Epithelial cell of esophagus (primary cell): ENCODE measurements at places on chromosomes 12 and 14.

GRCh38 chr14:74085828-74086227, 1.1 kb downstream of the LIN52 start:
- DNase-seq: no peak

- peak; percentile 85 for DNase-seq
Observed at GRCh38 chr12:10027721-10028120, 2.8 kb upstream of the CLEC9A start.

DNA sequence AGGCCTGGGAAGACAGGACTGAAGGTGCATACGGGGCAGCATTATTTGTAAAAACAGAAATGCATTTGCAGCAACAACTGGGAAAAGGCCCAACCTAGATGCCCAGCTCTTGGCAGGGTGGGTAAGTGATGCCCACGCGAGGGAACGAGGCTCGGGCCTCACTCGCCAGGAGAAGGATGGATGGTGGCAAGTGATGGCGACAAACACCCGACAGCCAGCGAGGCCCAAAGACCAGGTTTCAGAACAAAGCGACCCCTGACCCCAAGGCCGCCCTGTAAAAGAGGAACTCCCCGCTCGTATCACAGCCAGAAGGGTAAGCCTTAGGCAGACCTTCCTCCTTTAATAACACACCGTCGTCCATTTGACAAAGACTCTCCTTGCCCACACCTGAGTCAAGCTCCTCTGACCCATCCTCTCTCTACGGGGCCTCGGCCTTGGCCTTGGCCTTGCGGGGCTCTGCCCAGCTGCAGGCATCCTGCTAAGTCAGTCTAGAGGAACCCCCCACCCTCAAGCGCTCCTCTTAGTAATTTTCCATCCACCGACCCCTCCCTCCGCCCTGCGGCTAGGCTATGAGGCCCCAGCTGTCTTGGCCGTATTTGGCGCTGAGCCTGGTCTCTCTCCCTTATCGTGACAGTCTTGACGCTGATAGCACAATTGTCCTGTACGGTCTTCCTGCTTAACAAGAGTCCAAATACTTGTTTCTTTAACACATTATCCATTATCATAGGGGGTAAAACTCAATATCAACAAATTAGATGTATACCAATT, 80.2 kb downstream of the NCOR2 start:
- no peak for DNase-seq

DNA sequence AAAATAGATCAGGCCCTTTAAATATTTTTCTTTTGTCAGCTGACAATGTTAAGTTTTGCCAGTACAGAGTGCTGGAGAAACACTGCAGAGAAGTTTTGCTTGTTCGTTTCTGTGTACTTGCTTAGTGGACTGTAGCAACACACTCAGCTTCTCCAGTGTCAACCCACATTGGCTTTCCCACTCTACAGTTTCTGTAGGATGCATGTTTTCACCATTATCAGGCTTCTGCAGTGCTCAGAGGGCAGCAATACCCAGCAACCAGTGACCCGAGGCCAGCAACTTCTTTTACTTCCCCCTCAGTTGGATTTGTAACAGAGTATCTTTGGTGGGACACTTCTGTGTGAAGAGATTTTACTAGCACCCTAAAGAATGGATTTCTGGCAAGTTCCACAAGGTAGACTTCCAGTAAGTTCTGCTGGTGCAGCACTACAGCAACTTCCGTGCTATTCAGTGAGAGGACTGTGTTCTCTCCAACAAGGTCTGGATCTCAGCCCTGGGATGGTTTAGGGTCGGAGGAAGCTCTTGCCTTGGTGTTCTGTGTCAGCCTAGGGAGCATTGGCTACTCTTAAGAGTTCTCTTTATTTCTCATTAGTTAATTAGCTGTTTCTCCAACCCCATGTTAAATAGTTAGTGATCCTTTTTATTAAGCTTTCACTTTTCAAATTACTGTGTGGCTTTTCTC, 70.4 kb downstream of the FUT8 start:
- DNase-seq: no peak

DNA sequence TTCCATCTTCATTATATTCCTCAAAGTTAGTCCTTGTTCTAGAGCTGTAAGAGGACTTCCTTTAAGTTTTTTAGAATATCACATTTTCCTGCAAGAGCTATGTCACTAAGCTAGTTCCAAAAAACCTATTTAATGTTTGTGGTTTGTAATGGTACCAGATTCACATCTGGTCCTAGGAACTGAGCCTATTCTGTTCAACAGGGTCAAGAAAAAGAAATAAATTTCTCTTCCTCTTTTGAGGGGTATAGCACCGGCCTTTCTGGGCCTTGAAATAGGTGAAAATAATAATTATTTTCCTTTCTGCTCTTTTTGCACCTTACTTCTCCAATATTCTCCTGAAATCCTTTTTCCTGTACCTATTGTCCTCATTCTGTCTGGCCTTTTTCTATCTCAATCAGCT, 3.6 kb upstream of the STXBP6 start:
- no peak for DNase-seq

- DNase-seq: peak; percentile 35
Observed at GRCh38 chr12:112294793-112295192, 87.4 kb downstream of the HECTD4 start.

GRCh38 chr14:56172571-56172971, 54.4 kb downstream of the PELI2 start:
- peak; percentile 57 for DNase-seq

DNA sequence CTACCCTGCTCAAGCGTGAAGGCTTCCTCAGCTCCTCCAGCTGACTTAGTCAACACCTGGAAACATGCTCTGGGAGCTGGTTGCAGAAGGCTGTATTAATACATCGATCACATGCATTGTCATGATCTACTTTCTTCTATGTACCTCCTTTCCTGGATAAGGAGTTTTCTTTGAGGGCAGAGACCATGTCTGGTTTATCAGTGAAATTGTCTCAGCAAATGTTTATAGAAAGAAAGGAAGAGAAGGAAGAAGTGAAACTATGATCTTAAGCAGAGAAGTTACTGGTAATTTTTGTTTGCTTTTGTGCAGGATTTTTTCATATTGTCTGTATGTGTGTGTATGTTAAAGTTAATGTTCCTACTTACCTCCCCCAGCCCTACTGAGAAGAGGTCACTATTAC, 4.5 kb downstream of the DYRK4 start:
- no peak for DNase-seq

GRCh38 chr12:13454991-13455777, 258.7 kb downstream of the EMP1 start:
- no peak for DNase-seq

- DNase-seq: peak; percentile 76
Observed at GRCh38 chr14:60532442-60532841, 23.5 kb downstream of the SIX6 start.

DNA sequence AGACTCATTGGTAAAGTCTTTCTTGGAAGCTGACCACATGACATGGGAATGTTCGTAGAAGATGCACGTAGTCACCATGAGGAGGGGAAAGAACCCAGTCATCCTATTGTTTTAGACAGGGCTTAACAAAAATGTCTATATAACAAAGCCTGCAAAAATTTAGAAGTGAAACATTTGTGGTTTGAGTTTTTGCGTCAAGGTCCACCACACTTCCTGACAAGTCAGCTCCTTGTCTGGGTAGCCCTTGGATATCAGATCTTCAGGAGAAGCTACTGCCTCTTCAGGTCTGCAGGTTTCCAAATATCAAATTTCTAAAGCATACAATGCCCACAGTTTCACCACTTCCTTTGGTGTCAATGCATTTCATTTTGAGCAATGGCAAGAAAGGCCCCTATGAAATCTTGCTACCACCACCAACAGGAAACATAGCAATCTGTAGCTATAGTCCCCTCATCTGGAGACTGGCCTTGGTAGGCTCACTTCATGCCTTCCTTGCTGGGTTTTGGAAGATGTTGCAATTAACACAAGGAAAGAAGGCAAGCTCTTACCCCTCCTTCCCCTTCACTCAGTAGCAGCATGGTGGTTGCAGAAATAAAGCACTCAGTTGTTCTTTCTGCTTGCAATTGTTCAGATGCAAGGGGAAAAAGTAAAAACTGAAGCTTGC, 235.2 kb downstream of the PCNX1 start:
- peak; percentile 81 for DNase-seq

GRCh38 chr12:40697566-40698259, 5.5 kb downstream of the CNTN1 start:
- DNase-seq: peak; percentile 93

GRCh38 chr12:116610971-116611541, 51.9 kb downstream of the MAP1LC3B2 start:
- no peak for DNase-seq

GRCh38 chr12:12577786-12578185, 15.1 kb upstream of the DUSP16 start:
- peak; percentile 68 for DNase-seq

DNA sequence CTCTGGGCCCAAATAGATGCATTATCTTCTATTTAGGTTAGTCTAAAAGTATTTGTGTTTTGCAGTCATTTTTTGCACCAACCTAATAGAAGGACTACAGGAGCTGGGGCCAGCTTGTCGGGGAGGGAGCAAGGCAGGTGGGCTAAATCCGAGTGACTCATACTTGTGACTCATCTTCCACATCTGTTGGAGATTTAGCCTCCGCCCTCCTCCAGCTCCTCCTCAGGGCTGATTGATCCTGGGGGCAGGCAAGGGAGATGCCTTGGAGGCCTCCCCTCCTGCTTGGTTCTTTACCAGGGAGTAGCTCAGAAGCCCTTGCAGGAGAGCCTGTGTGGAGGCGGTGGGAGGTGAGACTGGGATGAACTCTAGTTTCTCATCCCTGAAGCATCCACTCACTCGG, 27.9 kb downstream of the RHOF start:
- peak; percentile 62 for DNase-seq

DNA sequence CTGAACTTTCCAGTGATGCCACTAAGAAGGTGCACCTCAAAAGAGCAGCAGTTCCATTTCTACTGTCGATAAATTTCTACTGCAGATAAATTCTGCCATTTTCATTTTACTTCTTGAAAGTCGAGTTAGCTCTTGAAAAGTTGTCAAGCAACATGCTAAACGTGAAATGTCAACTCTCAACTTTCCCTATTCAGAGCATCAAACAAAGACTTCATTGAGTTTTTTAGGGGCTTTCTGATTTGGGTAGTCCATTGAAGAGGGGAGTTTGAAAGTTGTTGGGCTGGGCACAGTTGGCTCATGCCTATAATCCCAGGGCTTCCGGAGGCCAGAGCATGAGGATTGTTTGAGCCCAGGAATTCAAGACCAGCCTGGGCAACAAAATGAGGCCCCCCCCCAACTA, 59.4 kb upstream of the SYNE2 start:
- no peak for DNase-seq

GRCh38 chr14:22898302-22899090, 15.5 kb downstream of the REM2 start:
- peak; percentile 91 for DNase-seq

DNA sequence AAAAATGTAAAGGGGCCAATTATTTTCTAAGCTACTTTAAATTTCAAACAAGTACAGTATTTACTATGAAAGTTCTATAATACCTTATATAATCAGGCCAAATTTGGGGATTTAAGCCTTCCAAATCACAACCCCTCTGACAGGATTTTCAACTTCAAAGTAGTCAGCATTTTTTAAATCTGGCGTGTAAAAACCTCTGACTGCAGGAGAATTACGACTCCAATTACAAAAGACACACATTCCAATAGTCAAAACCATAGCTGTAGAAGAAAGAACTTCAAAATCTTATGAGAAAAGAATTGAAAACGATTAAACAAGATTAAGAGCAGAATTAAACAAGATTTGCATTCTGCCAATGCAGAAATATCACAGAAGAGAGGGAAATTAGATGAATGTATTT, 12.7 kb downstream of the OSBPL8 start:
- DNase-seq: no peak

DNA sequence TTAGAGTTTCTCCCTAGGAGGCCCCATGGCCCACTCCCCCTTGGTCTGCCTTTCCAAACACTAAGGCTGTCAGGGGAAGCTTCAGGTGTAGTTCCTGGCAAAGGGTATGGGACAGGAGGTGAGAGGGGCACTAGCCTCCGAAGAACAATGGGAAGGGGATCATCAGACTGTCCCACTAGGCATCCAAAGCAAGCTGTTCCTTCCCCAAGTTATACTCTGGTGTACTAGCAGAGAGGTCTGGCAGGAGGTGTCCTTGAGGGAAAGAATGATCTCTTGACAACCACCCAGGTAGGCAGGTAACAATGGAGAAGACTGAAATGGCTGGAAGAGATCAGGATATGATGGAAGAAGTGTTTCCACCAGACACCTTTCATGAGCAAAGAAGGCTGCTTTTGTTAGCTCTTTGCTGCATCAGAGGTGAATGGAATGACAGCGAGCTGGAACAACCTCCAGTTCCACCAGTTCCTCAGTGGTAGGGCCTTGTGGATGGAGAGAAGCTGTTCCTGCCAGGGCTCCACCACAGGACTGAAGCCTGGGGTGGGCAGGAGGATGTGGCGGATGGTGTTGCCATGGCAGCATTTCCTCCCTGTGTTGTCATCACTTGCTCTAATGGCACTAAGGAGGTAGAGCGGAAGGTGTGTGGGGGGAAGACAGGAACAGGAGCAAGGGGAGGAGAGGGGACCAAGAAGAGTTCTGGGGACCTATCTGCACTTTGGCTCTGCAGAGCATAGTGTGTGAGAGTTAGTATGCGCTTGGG, 2.3 kb upstream of the AGAP2 start:
- no peak for DNase-seq

DNA sequence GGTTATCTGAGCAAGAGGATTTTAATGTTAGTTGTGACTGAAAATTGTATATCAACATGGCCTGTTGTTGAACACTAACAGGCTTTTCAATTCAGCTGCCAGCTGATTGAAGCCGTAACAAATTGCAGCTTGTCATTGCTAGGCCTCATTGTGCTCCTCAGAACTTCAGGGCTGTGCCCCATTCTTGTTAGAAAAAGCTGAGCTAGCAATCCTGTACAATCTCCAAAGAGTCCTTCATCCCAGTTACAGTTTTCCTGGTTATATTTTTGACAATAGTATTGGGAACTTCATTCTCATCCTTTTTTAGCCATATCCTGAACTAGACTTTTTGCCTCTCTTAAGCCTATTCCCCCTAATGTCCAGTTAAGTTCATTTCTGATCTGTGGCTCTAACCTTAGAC, 564.1 kb upstream of the ATXN7L3B start:
- no peak for DNase-seq

GRCh38 chr14:78154827-78155226, 15.3 kb upstream of the NRXN3 start:
- DNase-seq: no peak

DNA sequence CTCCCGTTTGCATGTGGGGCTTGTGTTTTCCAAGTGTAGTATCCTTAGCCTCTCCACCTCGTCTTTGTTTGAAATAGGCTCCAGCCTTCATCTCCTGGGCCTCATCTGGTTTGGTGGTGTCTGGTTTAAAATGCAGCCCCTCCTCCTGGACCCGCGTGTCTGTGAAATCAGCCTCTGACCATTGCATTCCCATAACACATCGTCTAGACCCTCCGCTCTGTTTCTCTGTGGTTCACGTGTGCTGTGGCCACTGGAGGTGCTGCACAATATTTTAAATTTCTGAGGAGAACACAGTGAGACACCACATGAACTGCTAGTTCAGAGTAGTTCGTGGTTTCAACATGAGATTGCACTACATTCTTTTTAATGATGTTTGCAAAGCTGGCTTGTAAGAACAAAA, 35.6 kb downstream of the UBE3B start:
- no peak for DNase-seq

DNA sequence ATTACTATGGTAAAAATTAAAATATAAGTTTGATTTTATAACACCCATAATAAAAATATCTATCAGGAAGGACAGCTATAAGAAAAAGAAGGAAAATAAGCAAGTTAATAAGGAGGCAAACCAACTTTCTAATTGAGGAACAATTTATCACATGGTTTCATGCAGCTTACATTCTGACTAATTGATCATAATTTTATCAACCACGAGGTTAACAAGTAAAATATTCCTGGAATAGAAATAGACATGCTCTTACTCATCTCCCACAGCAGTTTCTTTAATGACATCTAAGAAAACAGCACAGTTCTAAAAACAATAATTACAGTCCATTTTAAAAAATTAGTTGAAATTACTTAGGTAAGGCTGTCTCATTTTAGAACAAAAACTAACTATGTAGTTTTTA, 130.8 kb upstream of the KRR1 start:
- peak; percentile 44 for DNase-seq
